ENCODE measurements at places on chromosomes 2 and 18. TPM values are rescaled to one million over a fixed set of nuclear protein-coding genes. Genes with fewer than 3 reads are reported as not detected.
A peak's percentile ranks its signal among the peaks of the same experiment; 100 is the strongest.

- DNase-seq = peak; percentile 15
These were observed 73.6 kb downstream of the CYBRD1 start for GRCh38 chr2:171595896-171596295.

DNA sequence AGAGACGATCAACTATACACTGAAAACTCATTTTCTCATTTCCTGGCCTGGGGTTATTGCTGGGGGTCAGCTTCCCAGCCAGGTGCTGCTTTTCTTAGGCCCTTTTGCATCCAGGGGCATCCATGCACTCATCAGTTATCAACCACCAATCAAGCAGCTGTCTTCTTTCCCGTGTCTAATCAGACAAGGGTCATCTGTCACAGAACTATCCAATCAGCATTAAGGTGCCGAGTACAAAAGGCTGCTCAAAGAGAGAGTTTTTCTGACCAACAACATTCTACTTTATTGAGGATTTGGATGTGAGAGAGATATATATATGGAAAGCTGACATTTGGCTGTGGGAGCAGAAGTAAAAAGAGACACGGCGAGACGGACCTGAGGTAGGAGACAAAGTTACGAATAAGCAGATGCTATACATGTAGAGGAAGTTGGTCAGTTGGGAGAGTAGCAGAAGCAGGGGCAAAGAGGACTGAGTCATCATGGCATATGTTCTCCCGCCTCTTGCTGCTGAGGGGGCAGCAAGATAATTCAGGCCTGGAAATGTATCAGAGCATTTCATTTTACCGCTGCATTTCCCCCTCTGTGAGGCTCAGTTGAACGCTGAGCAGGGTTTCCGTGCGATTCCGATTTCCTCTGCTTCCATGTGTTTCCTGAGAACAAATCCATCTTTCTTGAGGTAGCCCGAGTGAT lies 129.3 kb downstream of the NUP35 start:
- no peak for DNase-seq

DNA sequence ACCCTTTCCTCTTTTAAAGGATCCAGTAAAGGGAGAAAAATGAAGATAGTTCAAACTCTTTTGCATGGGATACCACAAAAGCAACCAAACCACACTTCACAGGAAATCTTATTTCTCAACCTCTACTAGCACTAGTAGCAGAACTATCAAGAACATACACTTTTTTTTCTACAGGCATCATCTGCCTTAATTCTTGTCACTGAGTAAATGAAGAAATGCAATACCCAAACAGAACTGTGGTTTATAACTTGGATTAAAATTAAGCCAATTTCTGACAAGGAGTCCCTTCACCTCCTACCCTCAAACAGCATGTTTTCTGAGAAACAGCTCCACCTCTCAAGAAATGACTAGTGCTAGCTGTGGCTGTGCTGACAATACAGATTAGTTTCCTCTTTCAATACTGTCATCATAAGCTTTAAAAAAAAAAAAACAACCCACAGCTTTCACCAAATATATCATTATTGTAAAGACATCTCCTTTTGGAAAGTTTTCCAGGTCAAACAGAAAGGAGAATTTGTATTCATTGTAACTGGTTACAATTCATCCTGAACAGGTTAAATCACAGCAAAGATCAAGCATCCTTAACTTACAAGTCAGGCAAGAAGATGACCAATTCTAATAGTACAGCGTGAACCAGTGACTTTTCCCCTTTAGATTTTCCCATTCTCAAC lies 44.4 kb downstream of the PTPN2 start:
- no peak for DNase-seq

DNA sequence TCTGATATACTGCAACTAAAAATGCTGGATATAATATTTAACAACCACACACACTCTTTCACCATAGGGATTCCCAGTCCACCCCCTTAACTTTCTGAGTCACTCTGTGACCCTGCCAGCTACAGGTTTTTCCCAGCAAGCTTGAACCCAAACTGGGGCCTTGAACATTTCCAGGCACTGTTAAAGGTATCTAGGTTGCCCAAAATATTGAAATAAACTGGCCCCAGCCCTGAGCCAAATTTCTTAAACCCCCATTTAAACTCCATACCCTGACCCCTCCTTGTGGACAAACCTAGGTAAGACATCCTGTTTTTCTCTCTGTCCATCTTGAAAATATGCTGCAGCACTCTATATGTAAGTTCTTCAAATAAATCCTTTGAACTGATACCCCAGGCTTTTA lies 19.7 kb upstream of the DCTN1 start:
- DNase-seq = no peak

- DNase-seq = no peak
These were observed 187.3 kb downstream of the NCKAP5 start for GRCh38 chr2:133380991-133381390.

- DNase-seq = peak; percentile 1
These were observed 48.5 kb downstream of the SERPINB7 start for GRCh38 chr18:63823516-63824219.

GRCh38 chr2:43084699-43085091 lies 141.7 kb downstream of the ZFP36L2 start:
- DNase-seq = no peak

DNA sequence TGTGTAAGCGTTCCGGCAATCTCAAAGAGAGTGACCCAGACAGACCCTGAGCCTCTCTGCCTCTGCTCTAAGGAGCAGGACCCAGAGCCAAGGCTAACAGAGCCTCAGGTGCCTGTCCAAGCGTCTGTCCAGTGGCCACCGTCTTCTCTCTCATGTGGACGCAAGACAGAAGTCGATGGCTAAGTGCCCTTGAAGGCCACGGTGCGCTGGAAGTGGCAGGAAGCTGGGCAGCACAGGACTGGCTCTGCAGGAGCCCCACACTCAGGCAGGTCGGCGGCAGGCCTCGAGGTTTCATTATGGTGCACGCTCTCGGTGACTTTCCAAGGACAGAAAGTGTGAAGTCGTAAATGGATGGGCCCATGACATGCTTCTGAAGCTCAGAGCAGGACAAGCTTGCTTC lies 49.1 kb downstream of the HDAC4 start:
- DNase-seq = no peak

The STK11IP gene
- 18.1 TPM for total RNA-seq

The TEX44 gene
- not detected for total RNA-seq

The C2orf78 gene
- not detected for total RNA-seq

All from NCI-H460 (cell line).